ENCODE measurements at places on chromosomes 1 and 21. TPM values are rescaled to one million over a fixed set of nuclear protein-coding genes. Genes with fewer than 3 reads are reported as not detected.

DNA sequence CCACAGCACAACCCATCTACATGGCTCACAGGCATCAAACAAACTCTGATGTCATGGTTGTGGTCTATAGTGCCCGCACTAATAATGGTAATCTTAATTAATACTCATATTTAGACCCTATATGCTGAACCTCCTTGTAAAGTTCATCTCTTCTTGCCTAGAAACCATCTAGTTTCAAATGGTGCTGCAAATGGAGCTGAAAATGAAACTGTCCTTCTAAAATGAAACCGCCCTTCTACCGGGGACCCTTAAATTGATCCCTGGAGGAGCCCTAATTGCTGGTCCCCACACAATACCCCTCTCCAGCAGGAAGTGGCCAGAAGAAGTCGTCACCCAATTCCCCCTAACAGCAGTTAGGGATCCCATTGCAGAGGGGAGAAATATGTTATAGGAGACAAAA is 612.6 kb downstream of the MRPL39 start:
- DNase-seq, result no peak

DNA sequence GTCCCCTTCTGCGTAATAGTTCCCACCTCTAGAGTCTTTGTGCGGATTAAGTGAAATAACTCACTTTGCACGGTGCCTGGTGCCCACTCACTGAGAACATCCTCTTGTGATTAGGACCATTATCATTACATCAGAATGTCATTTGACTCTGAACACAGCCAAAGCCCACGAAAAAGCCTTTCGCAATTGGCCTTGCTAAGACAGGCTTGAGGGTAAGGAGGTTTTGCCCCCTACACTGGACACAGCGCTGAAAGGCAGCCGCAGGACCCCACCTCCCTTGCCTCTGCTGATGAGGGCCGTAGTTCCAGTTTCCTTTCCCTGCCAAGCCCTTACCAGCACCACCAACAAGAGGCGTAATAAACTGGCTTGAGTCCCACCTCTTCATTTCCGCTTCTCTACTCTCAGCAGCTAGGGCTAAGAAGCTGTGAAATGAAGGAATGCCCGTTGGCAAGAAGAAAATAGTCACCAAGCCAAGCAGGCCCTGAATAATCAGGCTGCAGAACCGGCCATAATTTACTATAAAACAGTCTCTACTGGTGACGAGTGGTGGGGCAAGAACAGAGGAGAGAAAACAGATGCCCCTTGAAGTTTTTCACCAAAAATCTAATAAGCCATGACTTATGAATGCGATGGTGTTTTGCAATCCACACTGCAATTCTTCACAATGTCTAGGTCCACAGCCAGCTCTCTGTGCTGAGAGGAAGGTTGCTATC is 53.1 kb downstream of the SH3GLB1 start:
- DNase-seq, result no peak

GRCh38 chr1:109208394-109208793 is 5.3 kb upstream of the SARS1 start:
- no peak for DNase-seq

DNA sequence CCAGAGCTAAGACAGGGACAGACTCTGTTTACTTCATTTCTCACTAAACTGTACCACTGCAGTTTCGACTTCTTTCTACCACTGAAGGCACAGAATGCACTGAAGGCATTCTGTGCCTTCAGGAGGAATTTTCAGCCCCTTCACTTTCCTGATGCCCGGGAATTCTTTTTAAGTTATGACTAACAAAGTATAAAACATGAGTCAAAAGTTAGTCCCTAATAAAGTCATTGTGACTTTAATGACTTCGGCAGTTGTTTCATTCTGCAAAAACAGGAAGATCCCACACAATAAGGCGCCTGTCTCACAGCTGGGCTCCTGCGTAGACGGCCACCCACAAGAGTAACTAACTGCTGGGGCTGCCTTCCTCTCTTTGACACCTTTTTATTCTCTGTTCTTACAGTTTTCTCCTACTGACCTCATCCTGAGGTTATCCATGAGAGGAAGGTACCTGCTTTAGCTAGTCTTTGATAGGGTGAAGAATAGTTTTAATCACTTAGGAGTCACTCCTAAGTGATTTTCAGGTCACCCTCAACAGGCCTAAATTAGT is 183.9 kb upstream of the SGIP1 start:
- peak; percentile 53 for DNase-seq

- no peak for DNase-seq
These were observed 4.0 kb downstream of the TSACC start for GRCh38 chr1:156342166-156342955.

DNA sequence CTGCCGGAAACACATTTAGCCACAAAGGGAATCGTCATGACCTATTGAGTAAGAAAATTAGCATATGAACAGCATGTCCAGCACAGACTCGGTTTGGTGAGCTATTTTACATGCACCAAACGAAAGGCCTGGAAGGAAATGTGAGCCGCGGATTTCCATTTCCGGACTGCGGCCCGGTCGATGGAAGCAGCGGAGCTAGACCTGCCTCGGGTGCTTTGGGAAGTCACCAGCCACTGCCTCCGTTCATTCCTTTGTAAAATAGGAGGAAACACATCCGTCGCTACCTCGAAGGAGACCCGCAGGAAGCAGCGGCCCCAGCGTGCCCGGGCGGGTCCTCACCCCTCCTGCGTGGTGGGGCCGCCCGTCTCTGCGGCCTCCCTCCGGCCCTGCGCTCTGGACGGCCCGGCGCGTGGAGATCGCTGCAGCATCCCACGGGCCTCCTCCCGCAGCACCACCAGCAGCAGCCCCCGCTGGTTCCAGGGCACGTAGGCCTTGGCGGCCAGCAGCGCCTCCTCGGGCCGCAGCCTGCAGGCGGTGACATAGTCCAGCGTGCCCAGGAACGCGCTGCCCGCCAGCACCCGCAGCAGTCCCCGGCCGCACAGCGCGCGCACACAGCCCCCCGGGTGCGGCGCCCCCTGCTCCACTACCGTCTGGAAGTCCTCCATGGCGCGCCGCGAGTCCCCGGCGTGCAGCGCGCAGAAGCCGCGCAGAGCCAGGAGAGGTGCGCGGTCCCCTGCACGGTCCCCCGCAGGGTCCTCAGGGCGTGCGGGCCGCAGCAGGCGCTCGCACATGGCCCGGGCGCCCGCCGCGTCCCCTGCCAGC is 12.1 kb downstream of the TTC34 start:
- no peak for DNase-seq

DNA sequence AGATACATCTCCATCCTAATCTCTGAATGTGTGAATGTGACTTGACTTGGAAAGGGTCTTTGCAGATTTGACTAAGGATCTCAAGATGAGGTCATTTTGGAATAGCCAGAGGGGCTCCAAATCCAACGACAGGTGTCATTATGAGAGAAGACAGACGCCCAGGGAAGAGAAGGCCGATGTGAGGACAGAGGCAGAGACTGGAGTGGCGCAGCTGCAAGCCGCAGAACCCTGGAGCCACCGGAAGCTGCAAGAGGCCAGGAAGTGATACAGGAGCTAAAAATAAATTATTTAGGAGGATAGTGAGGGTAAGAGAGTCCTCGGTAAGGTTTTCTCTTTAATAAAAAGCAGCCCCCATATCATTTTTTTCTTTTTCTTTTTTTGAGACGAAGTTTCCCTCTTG is 9.7 kb upstream of the AADACL4 start:
- no peak for DNase-seq

DNA sequence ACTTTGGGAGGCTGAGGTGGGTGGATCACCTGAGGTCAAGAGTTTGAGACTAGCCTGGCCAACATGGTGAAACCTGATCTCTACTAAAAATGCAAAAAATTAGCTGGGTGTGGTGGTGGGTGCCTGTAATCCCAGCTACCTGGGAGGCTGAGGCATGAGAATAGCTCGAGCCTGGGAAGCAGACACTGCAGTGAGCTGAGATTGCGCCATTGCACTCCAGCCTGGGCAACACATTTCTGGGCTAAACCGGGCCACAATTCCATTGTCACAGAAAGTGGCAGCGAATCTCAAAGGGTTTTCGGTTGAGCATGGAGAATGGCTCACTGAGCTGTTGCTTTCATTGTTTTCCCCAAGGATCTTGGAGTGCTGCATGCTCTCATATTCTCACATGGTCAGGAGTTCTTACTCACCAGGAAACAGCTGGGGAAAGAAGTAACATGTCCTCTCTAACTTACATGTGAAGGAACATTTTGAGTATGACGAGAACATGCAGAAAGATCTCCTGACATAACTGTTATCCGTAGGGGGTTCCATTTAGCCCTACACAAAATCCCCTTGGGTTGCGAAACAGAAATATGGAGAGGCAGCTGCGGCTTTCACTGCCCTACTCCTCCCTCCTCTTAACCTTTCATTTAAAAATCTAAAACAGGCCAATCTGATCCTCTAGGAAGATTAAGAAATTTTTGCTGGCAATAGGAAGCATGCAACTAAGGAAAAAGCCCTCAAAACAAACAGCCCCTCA is 341.1 kb downstream of the PCP4 start:
- DNase-seq, result no peak

DNA sequence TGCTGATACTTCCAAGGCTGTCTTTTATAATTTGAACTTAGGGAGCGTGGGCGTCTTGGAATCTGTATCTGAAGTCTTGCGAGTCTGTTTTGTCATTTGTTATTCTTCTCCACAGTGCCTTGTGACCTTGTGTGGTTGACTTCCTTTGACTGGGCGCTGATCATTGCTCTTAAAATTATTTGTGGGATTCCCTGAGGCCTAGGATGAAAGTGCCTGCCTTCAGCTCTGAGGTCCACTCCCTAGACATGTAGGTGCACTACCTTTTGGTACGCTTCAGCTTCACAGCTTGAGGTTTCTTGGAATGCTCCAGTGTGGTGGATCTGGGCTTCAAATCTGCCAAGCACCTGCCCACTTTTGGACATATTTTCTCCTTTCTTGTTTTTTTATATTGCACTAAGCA is 50.2 kb upstream of the IGSF5 start:
- no peak for DNase-seq

GRCh38 chr1:228842094-228842775 is 107.0 kb downstream of the RHOU start:
- DNase-seq, result no peak

DNA sequence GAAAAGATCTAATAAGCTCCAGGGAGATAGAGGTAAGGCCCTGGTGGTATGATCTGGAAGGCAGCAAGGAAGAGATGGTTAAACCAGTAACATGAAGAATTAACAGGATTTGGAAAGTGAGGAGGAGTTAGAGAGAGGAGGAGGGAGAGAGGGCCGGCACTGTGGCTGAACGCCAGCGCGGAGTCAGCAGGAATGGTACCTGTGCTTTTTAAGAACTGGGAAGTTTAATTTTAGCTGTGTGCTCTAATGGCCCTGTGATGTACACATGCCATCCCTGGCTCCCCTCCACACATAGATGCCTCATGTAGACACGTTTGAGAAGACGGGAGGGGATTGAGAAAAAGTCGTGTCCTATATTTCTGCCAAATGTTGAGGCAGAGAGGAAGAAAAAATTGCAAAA is 13.8 kb upstream of the AVPR1B start:
- DNase-seq, result no peak

DNA sequence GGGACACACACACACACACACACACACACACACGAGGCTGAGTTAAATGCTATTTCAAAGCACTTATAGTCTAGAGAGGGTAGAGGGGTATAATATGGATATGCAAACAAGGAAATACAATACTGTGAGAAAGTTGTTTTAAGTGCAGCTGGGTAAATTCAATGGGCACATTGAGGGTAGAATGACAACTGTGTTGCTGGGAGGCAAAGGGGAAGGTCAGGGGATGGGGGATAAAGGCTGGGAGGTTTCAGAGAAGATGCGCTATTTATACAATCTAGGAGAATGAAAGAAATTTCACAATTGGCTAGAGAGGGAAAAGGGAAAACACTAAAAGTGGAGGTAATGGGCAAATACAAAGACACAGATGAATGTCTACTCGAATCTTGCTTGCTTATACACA is 19.4 kb downstream of the EXTL2 start:
- DNase-seq, result no peak

DNA sequence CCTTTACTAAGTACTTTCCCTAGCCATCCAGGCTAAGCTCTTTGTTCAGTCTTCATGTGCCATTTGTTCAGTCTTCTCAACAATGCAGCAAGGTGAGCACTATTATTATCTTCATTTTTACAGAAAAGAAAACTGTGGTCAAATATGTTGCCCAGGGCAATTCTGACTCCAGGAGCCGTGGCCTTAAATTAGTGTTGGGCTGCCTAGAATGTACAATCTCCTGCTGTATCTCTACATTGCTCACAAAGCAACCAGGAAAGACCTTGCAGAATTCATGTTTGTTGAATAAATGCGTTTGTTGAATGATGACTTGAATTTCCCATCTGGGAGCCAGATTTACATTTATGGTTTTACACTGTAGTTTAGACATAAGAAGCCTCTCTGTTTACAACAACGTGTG is 14.2 kb downstream of the CD101 start:
- DNase-seq, result peak; percentile 31

GRCh38 chr1:40469327-40469726 is 7.8 kb upstream of the ZFP69 start:
- no peak for DNase-seq

DNA sequence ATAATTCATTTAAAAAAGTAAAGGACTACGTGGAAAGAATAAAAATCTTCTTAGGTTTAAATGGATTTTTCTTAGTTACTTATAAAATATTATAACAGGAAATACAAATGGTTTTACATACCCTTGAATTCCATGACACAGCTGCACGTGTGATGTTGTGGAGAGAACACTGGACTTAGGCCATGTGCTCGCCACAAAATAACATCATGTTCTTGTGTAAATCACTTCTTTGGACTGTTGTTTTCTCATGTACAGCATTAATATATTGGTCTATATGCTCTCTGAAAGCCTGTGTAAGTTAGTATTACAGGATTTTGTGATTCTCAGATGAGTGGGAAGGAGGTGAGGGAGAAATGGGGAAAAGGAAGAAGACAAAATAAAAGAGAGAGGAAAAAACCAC is 228.2 kb downstream of the DNM3 start:
- peak; percentile 57 for DNase-seq

DNA sequence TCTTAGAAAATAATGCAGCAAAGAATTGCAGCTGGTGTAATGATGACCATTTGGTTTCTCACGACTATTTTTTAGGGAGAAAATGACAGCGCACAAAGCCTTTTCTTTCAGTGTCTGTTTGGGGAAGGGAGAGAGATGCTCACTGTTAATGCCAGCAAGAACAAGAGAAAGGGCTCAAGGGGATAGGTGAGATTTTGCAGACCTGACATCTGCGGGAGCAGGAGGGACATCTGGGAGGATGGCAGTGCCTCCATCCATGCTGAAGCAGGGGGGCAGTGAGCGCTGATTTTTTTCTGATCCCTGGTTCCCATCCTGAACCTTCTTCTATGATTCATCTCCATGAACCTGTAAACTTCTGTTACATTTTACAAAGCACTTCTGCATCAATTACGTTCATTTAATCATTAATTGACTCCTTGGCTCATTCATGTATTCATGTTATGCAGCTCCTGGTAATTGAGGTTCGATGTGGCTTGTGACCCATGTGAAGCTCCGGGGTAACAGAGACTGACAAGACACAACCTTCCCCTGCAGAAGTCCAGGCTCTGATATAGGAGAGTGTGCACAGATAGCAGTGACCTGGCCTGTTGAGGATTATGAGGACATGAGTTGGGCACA is 595.3 kb downstream of the PTPRU start:
- DNase-seq, result no peak

Gene CATSPERE
- total RNA-seq, result 1.9 TPM

Gene OR2T5
- not detected for total RNA-seq

Gene TMEM82
- total RNA-seq, result not detected

Gene MIA3
- total RNA-seq, result 44.8 TPM

Gene F13B
- not detected for total RNA-seq

Gene REN
- total RNA-seq, result 0.30 TPM

Gene PDPN
- total RNA-seq, result 5.3 TPM
